ENCODE measurements at places on chromosomes 4 and X.

- no peak for DNase-seq
These were observed 300.5 kb upstream of the LCORL start for GRCh38 chr4:18321956-18322530.

DNA sequence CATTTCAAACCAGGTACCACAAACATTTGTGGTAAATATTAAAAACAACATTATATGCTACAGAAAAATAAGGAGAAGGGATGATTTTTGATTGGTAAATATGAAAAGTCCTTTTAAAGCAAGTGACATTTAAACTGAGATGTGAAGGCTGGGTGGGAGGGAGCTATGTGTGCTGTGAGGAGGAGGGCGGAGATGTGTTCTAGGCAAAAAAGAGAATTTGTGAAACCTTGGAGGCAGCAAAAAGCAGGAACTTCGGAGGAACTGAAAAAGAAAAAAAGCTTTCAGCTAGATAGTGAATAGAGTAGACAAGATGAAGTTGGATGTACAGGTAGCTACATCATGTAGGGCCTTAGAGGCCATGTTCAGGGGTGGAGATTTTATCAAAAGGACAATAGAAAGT is 10.1 kb upstream of the ARAP2 start:
- no peak for DNase-seq

DNA sequence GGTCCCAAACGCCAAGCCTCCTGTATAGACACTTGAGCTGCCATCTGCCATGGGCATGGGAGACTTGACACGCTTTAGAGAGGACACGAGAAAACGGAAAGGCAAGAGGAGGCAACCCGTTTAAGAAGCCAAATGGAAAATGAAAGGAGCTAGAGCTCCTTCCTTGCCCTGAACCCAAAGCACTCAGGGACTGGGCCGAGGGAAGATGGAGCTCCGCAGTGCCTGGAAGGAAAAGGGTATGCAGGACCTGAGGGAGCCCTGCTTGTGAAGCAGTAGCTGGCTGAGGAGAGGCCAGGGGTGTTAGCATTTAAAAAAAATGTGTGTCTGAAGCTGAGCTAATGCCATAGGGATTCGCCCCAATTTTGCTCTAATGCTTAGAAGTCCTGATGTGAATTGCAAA is 15.1 kb downstream of the MCF2 start:
- DNase-seq, result no peak

- no peak for DNase-seq
These were observed 200.2 kb downstream of the DKK2 start for GRCh38 chr4:106835919-106836318.

GRCh38 chr4:54929459-54929858 is 195.9 kb downstream of the KDR start:
- no peak for DNase-seq

- no peak for DNase-seq
These were observed 122.3 kb downstream of the MID1IP1 start for GRCh38 chrX:38923451-38923969.

All from umbilical cord (tissue), 2 donors.